ENCODE measurements at places on chromosomes 4 and X.
A peak's percentile ranks its signal among the peaks of the same experiment; 100 is the strongest.

- no peak for DNase-seq
These were observed 3.3 kb downstream of the MYL5 start for GRCh38 chr4:677431-678293.

GRCh38 chrX:4268676-4269075 lies 555.2 kb upstream of the PRKX start:
- DNase-seq, result no peak

DNA sequence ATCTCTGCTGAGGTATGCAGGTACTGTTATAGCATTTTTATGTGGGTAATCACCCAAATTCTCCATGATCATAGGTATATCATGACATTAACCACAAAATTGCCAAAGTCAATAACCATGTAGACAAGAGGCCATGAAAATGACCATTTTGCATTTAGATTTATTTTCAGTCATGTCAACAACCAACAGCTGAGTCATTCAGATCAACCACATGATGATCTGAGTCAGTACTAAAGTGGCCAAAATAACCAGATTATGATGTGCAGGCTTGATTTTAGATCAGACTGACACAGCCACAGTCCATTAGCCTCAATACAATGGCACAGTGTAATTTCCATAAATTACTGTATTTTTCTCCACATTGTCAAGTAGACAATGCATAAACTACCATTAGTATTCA lies 240.5 kb downstream of the GRIA3 start:
- peak; percentile 4 for DNase-seq

DNA sequence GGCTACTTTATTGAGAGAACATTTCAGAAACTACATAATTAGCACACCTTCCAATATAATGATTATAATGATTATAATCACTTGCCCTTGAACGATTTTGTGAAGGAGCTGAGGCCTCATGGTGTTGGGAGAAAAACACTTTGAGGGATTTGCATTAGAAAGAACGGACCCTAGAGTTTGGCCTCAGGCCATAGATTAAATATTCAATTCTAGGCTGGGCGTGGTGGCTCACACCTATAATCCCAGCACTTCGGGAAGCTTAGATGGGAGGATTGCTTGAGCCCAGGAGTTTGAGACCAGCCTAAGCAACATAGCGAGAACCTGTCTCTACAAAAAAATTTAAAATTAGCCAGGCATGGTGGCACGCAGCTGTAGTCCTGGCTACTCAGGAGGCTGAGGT lies 12.9 kb upstream of the PRKG2 start:
- no peak for DNase-seq

DNA sequence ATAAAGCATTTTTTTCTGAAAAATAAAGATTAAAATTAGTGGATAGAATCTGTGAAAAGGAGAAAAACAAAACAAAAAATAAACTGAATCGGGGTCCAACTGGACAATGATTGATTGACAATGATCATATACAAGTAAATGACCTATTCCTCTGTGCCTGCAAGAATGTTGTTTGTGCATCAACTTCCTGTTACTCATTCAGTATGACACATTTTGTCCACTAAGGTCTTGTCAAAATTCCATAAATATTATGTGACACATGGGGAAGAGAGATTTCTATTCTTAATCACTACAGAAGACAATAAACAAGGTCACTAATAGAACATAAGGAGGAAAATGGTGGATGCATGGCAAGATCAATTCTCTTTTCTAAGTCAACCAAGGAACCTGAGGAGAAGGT lies 54.9 kb downstream of the F8 start:
- peak; percentile 16 for DNase-seq

DNA sequence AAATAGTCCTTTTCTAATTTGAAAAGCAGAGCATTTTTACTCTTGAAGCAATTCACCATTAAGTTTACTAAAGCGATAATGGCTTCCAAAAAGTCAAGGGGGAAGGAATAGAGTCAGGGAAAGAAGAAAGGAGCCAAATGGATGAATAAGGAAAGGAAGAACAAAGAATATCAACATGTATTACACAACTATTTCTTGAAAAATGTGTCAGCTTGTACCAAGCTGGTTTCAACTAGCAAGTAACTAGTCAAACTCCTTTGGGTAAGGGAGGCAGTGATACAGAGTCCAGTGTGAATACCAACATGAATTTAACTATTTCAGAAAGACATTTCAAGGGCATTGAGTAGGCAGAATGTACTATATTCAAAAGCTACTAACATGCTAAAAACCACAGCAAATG lies 112.1 kb downstream of the ARHGAP6 start:
- no peak for DNase-seq

GRCh38 chr4:187302457-187303150 lies 578.9 kb upstream of the FAT1 start:
- no peak for DNase-seq

- no peak for DNase-seq
These were observed 22.1 kb downstream of the ANXA5 start for GRCh38 chr4:121674696-121675095.

- DNase-seq, result no peak
These were observed 35.8 kb upstream of the MMAA start for GRCh38 chr4:145583191-145584055.

DNA sequence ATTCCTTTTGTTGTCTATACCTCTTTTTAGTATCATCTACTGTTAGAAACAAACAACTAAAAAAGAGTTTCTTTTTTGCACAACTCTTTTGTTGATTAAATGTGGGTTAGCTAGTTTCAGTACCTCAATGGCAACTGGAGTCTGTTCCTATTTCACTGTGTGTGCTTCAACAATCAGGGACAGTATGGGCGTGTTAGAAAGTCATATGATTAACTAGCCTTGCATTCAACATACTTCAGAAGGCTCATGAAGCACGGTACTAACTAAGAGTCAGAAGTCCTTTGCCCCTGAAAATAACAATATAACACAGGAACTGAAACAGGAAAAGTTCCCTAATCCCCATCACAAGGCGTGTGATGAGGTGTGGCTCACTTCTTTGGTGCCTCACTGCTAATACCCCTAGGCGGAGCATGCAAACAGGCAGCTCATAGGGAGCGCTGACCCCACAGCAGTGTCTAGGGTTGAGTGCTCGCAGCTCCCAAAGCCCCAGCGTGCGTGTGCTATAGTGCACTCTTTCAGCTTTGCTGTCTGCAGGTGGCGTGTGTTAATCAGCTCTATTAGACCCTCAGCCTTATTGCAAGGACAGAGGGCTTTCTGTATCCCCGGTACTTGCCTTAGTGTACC lies 203.1 kb upstream of the NDST3 start:
- DNase-seq, result no peak

- no peak for DNase-seq
These were observed 149.2 kb upstream of the RAI2 start for GRCh38 chrX:18010253-18010652.

DNA sequence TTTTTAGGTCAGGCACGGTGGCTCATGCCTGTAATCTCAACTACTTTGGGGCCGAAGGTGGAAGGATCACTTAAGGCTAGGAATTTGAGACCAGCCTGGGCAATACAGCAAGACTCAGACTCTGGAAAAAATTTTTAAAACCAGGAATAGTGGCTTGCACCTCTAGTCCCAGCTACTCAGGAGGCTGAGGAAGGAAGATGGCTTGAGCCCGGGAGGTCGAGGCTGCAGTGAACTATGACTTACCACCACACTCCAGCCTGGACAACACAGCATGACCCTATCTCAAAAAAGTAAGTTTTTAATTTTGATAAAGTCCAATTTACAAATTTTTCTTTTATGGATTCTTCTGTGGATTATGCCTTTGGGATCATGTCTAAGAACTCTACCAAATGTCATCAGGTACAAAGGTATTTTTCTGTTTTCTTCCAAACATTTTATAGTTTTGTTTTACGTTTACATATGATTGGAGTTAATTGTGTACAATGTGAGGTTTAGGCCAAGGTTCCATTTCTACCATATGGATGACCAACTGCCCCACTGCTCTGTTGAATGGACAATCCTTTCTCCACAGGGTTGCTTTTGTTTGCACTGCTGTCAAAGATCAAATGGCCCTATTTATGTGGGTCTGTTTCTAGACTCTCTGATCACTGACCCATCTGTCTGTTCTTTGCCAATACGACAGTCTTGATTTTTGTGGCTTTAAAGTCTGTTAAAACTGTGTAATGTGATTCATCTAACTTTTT lies 48.2 kb downstream of the CPLX1 start:
- no peak for DNase-seq

- peak; percentile 49 for DNase-seq
These were observed 213.1 kb upstream of the FAT1 start for GRCh38 chr4:186936496-186937375.

DNA sequence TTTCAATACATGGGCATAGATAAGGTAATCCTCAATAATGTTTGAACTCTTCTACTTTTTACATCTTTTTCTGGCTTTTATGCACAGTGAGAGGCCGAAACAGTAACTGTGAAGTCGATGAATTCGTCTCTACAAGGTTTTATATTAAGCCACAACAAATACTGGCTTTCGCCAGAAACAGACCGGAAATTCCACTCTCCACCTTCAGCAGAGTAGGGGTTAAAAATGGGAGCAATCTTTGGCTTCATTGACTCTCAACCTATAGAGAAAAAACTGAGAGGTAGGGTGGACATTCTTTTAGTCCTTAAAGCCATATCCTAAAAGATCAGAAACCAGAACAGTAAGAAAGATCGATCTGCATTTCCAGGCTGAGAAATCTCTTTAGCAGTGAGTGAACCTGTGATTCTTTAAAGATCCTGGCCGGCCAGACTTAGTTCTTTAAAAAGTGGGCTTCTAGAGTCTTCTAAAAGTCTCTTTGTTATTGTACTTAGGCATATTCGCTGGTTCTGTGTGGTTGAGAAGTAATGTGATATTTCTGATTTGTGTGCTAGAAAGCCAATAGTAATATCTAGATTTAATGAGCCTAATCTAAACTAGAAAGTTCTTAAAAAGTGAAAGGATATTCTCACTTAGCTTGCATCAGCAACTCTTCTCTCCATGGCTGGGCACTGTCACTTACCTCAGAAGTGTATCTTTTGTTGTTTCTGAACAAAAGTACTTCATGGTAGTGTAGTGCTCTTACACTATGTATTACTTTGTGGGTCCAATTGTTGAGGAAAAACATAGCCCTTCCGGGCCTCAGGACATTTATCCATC lies 2.0 kb downstream of the HSPA4L start:
- no peak for DNase-seq

GRCh38 chr4:7999695-8000094 lies 60.0 kb upstream of the AFAP1 start:
- DNase-seq, result no peak

- peak; percentile 20 for DNase-seq
These were observed 13.9 kb upstream of the PRDM8 start for GRCh38 chr4:80183250-80184052.

- no peak for DNase-seq
These were observed 121.9 kb upstream of the PDLIM3 start for GRCh38 chr4:185657183-185657582.

- DNase-seq, result no peak
These were observed 5.1 kb downstream of the MED28 start for GRCh38 chr4:17619416-17620105.

DNA sequence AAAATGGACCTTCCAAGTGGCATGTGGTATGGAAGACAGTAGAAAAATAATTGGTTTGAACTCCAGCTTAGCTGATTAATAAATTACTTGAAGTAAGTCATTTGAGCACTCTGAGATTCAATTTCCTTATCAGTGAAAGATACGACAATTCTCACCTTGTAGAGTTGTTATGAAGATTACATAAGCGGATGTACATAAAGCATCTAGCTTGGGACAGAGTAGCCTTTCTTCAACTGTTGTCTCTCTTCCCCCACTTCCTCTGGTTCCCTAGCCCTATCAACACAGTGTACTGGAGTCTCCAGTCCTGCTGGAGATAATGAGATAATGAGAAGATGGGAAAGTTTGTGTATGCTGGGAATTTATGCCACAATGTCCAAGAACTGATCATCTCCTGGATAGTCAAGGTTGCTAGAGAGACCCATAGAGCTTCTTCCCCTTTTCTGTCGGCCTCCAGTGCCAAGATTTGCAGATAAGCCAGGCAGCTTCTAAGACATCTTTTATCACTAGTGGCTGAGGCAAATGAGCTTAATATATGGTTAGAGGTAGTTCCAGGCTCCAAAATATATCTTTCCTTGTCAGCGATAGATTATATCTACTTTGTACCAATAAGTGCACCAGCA lies 33.9 kb downstream of the VSIG4 start:
- DNase-seq, result no peak

DNA sequence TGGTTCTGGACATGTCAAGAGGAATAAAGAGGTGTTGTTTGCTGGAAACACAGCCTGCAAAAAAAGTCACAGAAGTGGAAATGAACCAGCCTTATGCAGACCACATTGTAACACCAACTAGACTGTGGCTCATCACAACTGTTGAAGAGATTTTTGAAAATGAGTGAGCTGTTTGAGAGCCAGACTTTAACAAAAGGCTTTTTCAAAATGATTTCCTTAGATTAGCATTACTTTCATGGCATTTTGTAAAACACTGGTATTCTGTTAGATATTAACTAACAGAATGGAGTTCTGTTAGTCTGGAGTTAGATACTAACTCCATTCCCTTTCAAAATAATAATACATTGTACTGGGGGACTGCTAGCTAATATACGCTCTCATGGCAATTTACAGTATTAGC lies 60.6 kb upstream of the GABRA2 start:
- DNase-seq, result no peak

- DNase-seq, result no peak
These were observed 1.4 kb upstream of the FAM53A start for GRCh38 chr4:1685235-1686150.

DNA sequence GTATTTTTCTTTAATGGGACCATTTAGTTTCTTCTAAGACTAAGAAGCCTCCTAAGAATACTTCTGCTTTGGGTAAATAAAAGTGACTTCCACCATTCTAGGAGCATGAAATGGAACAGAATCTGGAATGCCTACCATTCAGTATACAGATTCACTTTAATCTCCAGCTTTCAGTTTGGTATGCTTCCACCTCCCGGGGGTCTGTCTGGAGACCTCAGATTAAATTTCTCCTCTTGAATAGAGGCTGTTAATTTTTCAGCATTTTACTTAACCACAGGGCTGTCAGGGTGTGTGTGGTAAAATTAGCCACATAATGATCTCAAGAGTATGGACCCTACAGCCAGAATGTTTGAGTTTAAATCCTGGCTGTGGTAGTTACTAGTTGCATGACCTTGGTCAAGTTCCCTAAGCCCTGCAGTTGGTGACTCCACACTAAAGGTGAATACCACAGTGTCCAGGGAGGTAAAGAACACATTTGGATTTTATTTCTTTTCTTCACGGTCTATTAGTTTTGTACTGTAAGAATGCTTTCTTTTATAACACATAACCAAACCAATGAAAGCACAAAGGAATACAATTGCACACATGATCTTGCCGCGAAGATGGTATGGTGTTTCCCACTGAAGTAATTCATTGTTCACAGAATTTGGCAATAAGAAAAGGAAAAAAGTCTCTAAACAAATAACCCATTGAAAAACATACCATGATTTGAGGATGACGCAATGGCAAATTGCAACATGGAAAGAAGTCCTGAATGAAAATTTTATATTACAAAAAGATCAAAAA lies 37.3 kb upstream of the TRIM2 start:
- no peak for DNase-seq

- no peak for DNase-seq
These were observed 14.7 kb downstream of the PCGF3 start for GRCh38 chr4:720111-720860.

- DNase-seq, result no peak
These were observed 78.3 kb upstream of the DUSP21 start for GRCh38 chrX:44765556-44765955.

All from urothelium cell line (cell line).